ENCODE measurements at places on chromosomes 2 and 18.

GRCh38 chr18:67310826-67311225, 205.7 kb downstream of the DSEL start:
- DNase-seq = peak; percentile 13

DNA sequence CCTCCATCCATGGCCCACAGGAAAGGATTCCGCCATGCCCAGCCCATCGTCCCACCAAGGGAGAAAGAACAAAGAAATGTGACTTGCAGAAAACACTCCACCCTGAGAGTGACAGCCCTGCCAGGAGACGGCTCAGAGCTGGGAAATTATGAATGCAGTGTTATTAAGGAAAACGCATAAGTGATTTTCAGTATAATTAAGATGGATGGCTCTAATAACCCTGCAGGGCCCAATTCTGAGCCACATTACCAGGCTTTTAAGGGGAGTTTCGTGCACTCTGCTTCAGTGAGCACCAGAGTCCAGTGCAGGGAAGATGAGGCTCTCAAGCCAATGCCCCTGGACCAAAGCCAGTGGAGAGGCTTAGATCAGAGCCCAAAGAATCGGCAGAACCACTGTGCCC, 10.6 kb upstream of the TEX51 start:
- no peak for DNase-seq

DNA sequence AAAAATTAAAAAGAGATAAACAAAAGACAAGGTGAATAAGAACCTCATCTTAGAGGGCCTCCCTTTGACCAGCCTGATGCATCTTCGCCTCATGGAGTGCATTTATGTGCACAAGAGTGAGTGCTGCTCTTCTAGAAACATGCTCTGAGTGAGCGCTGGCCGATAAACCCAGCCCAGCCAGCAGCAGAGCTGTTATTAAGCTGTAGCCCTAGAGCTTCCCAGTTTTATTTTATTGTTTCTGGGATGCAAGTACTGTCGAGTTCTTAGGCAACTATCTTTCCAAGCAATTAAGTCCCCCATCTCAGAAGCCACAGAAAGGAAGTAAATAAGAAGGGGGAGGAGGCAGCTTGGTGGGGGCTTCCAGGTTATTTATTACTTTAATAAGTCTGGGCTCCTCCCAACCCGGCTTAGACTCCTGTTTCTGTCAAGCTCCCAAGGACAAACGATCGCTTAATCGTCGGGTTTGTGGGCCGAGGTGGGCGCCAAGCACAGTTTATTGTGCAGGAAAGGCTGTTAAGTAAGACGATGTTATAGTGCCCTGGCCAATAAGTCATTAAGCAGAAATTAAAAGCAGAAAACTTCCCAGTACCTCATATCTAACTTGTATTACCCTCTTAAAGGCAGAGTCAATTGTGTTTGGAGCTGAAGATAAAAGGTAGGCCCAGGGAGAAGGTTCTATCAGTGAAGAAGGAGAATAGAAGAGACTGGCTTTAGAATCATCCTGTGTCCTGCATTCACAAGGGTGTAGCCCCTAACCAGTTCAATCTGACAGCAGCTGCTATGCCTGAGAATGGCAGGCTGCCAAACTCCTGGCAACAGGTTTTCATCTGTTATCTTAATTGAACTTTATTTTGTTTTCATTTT, 176.3 kb downstream of the PIK3C3 start:
- DNase-seq = no peak

DNA sequence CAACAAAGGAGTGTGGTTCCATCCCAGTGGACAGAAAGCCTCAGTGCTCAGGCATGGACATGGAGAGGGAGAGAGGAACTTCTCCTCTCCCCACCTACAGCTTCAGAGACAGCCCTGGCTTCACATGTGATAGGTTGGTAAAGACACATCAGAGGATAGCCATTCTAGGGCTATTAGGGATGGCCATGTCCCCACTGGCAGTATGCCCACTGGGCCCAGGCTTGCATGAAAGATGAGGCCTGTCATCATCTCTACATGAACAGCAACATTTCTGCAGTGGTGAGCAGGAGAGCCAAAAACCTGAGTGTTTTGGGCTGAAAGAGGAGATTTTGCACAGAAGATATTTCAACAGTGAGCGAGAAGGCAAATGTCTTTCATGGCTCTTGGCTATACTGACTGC, 517.2 kb downstream of the NR4A2 start:
- DNase-seq = no peak

DNA sequence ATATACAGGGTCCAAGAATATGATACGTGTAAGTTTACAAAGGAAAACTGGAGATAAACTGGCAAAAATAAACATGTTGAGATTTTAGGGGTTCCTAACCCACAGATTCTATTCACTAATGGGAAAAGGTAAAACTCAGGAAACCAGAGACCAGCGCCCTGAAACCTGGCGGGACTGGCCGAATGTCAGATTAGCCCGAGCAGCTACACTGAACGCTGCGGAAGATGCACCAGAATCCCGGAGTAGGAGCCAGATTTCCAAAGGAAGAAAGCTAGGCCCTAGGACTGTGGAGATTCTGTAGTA, 679 bp upstream of the WDR75 start:
- DNase-seq = no peak

- no peak for DNase-seq
Observed at GRCh38 chr18:50312296-50313030, 25.0 kb upstream of the CXXC1 start.

DNA sequence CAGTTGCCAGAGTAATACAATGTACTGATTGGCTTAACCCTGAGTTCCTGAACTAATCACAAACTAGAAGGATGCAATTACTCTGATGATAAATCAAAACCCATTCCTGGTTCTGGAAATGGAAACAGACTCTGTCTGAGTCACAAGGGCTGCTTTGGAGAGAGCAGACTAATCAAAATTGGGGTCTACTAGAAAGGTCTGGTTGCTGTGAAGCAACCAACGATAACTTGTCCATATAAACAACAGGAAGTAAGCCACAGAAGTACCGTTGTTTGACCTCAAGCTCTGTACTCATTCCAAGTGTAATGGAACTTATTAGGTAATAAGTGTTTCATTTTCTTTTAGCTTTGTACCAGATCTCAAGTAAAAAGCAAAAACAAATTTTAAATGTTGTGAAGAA, 49.7 kb downstream of the RASGRP3 start:
- DNase-seq = peak; percentile 24

DNA sequence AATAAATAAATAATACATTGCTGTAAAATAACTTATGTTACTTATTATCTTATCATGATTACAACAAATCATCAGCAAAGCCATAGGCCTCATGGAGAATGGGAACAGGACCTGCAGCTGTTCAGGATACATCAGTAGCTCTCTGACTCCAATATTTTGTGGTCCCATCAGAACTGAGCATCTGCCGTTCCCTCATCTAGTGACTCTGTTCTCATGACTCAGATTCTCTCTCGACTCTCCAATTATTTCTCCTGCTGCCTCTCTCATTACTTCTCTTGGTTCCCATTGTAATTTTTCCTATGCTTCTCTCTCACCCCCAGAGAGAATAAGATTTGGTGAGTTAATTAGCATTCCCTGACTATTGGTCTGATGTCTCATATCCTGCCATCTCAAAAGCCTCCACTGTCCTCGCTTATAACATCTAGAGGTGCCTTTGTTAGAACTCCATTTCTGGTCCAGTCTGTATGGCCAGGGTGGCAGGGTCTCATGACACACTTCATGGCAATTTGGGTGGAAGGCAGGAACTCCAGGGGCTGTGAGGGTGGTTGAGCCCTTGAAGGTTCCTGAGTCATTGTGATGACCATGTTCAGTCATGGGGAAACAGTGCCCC, 78.0 kb upstream of the TANC1 start:
- peak; percentile 28 for DNase-seq

- DNase-seq = no peak
Observed at GRCh38 chr18:53033128-53033527, 693.1 kb downstream of the DCC start.

DNA sequence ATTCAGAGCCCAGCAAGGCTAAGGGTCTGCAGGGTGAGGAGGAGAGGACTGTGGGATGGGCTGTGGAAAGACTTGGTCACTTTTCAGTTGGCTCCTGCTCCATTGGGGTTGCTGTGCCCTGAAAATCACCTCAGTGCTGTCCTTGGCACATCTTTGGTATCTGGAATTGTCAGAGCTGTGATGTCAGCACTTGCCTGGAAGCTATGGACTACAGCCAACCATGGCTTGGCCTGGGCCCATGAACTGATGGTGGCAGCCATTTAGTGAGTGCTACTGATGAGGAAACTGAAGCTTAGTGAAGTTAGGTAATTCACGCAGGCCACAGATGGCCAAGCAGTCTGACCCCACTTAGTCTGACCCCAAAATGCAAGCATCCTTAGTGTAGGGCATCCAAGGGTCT, 121.8 kb upstream of the SERPINE2 start:
- peak; percentile 45 for DNase-seq

DNA sequence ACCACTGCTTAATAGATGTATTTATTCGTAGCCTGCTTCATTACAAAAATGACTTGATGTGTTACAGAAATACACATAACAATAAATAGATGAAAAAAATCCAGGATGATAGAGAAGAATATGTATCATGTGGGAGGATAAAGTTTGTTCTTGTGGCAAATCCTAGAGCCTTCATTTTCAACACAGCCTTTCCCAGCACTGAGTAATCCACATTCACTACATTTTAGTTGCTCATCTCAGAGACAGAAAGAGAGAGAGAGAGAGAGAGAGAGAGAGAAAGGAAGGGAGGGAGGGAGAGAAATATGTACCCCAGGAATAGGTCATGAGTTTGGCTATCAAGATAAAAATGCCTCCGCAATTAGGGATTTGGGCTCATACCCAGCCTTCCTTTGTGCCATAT, 144.3 kb downstream of the RBMS1 start:
- no peak for DNase-seq

DNA sequence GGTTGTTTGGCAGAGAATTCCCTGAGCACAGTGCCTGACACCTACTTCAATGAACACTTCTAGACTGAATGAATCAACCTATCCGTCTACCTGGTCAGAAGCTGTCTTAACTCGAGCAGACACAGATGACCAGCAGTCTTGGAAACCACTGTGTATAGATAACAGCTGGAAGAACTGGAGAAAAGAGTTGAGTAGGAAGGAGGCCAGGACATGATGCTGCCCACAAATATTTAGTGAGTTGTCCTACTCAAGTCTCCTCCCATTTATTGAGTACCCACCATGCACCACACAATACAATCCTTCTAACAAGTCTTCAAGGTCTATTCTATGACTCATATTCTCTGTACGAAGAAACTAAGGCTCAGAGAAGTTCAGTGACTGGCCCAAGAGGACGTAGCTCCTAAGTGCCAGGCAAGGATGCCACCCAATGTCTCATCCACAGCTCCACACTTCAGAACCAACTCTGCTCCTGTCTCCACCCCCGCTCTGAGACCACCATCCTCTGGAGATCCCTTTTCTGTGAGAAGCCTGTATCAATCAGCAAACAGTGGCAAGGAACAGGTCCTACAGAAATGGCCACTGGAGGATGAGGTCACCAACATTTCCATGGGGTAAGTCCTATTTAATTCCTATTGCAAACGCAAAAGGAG, 62.2 kb downstream of the GALNT14 start:
- DNase-seq = peak; percentile 22

GRCh38 chr2:197266477-197266876, 44.1 kb downstream of the ANKRD44 start:
- DNase-seq = no peak

- peak; percentile 64 for DNase-seq
Observed at GRCh38 chr18:36692921-36693332, 135.9 kb downstream of the TPGS2 start.

DNA sequence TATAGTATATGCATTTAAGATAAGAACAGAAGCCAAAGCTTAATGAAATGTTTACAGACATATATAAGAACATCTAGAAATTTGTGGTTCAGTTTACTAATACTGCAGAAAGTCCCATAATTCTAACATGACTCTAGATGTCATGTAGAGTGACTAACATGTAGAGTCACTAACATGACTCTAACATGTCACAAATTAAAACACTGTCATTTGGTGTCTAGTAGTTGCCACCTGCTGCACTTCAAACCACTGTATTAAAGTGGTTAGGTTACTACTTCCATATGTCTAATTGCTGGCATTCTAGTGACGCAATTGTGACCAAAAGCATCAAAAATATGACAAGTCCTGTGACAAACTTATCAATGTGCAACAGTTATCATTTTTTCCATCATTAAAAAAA, 100.2 kb upstream of the WDR75 start:
- no peak for DNase-seq

DNA sequence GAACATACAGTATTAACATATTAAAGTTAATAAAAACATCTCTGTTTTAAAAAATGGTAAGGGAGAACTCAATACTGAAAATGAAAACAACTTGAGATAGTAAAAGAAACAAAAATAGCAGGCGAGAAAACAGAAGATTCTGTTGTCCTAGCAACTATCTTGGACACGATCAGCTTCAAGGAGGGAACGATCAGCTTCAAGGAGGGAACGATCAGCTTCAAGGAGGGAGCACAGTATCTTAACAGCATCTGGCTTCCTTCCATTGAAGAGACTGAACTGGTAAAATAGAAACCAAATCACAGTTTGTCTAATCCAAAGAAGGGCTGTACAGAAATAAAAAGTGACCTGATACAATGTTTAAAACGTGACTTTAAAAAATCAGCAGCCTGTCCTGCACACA, 51.8 kb downstream of the NDUFA10 start:
- DNase-seq = no peak

DNA sequence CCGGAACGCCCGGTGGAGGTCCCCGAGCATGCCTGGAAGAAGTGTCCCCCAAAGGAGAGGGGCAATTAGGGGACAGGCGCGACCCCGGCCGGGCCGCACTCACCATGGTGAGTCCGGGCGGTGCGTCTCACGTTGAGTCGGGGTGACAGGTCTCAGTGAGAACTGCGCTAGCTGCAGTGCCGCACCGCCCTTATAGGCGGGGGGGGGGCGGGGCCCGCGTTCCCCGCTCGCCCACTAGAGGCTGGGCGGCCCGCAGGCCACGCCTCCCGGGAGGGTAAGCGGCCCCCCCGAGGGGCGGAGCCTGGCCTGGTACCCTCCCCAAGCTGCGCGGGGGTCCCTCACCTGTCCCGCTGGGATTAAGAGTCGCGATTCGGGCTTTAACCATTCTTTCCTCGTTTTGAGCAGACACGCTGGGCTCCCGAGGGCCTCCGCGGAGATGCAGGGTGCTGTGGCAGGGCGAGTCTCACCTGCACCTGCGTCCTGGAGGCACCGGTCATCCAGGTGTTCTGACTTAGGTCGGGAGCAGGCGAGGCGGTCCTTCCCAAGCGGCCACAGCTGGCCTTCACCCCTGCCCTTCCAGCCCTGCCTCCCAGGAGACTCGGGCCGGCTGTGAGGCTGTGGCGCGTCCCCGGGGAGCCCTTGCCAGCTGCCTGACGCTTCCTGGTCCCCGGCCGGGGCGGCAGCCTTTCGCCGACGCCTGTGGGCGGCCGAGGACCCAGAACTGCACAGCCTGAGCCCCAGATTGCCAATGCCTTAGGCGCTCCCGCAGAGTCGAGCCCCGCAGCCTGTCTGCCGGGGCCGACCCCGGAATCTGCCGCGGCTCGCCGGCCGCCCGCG, at the start of gene TUBA4A:
TUBA4A (minus strand) TSS at position 166 of the 837 bp plus-strand sequence; CDS start at position 106, 60 bp downstream.
- peak; percentile 37 for DNase-seq

- DNase-seq = no peak
Observed at GRCh38 chr2:26716769-26717168, 24.2 kb downstream of the KCNK3 start.

- DNase-seq = peak; percentile 97
Observed at GRCh38 chr2:69196327-69197117, 183.5 kb downstream of the ANTXR1 start.

- peak; percentile 72 for DNase-seq
Observed at GRCh38 chr2:160270571-160271113, 70.6 kb upstream of the ITGB6 start.

All from fibroblast of skin of abdomen (primary cell).